ENCODE measurements at places on chromosomes 7 and 10.

DNA sequence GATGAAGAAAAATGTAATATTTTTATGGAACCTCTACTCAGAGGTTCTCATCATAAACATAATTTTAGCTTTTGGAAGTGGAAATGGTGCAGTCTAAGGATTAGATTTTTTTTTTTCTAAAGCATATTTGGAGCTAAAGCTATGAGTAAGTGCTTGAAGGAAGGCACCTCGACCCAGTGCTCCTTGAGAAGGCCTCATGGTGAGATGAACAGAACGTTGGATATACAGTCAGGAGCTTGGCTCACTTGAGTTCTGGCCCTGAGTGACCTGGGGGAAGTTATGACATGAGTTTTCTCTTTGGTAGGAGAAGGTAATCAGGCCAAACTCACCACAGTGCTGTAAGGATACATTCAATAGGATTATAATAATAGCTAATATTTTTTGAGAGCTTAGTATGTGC is 163.3 kb downstream of the JCAD start:
- DNase-seq: no peak

- no peak for DNase-seq
Measured at GRCh38 chr10:61542596-61542995, 89.4 kb upstream of the TMEM26 start.

DNA sequence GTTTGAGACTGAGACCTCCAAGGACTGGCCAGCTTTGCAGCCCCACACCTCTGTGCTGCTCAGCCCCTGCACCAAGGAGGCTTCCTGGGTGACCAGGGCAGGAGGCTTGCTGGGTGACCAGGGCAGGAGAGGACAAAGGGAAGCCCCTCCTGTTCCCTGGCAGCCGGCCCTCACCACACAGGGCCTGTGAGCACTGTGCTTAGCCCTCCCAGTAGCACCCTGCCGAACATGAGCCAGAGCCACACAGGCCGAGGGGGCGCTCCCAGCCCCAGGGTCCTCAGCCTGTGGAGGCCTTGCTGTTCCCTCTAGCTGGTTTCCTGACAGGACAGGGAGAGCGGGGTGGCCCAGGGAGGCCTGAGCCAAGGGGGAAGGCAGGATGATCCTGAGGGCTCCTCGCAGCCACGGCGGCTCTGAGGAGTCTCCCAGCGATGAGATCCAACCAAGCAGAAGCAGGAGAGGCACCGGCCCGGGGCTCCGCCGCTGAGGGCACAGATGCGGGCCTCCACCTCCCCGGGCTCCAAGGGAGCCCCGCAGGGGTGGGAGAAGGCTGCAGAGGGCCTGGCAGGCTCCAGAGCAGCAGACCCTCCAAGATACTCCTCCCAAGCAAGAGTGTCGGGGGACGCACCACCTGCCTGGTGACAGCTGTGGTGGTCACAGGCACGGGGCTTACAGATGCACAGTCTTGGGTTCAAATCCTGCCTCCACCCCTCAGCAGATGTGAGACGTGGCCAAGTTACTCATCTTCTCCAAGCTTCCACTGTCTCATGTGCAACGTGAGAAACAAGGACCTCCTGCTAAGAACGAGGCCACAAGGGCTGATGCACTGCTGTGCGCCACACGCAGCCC is 22.5 kb downstream of the WDR86 start:
- DNase-seq: peak; percentile 47

GRCh38 chr7:6465862-6466261 is 18.1 kb upstream of the DAGLB start:
- no peak for DNase-seq

DNA sequence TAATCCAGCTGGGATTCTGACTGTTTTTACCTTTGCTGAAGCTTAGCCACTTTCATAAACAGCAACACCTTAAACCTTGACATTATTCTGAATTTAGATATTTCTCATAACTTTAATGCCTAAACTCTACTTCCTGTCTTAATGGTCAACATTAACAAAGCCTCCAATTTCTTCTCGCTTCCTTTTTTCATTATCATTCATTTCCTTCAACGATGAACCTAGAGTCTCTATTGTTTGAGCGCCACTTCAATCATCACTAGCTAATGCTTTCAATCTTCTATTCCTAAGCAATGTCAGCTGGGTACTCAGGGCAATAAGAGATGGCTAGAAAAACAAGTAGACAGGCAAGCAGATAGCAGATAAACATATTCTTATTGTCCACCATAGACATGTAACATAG is 96.6 kb upstream of the TMEM196 start:
- DNase-seq: no peak

GRCh38 chr10:133166828-133167692 is 7.0 kb downstream of the KNDC1 start:
- peak; percentile 67 for DNase-seq

- DNase-seq: peak; percentile 71
Measured at GRCh38 chr7:32204361-32205018, 134.3 kb upstream of the PDE1C start.

DNA sequence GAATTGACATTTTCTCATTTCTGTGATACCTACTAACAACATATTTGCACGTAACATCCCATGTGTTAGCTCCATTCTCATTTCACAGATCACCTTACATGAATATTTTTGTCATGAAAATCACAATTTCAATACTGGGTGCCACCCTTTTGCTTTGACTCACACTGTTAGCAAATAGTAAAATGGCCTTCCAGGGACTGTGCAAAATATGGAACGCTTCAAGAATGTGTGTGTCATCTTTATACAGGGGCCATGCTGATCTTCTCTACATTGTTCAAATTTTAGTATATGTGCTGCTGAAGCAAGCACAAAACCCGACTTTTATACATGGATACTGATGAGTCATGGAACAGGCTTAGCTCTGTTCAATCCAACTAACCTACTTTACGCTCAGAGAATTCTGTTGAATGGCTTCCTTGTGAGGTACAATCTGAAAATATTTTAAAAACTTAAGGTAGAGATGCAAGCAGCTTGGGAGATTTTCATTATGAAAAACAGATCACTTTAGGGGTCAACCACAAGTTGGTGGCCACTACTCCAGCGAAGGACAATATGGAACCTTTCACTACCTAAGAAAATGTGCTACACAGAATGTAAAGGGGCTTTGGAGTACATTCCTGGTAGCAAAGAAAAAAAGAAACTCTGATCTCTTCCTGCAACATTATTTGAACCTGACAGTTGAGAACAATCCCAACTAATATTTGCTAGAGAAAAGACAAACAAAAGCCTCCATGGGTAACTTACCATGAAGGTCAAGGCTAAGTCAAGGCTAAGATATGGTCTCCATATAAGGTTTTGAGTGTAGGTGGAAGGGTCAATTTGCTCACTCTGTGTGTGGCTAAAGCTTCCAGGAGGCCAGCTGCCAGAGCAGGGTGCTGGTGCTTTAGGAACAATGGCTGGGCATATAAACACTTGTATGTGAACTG is 11.9 kb downstream of the ANKRD26 start:
- DNase-seq: no peak

GRCh38 chr10:128122931-128123330 is 3.3 kb downstream of the MKI67 start:
- DNase-seq: no peak
